ENCODE measurements at places on chromosomes 16 and 17.

- no peak for DNase-seq
These were observed 201.4 kb downstream of the CHD9NB start for GRCh38 chr16:52851211-52851740.

- DNase-seq: no peak
These were observed 78.0 kb upstream of the GAS7 start for GRCh38 chr17:10276436-10276835.

- DNase-seq: no peak
These were observed 7.0 kb downstream of the MEFV start for GRCh38 chr16:3249451-3249850.

DNA sequence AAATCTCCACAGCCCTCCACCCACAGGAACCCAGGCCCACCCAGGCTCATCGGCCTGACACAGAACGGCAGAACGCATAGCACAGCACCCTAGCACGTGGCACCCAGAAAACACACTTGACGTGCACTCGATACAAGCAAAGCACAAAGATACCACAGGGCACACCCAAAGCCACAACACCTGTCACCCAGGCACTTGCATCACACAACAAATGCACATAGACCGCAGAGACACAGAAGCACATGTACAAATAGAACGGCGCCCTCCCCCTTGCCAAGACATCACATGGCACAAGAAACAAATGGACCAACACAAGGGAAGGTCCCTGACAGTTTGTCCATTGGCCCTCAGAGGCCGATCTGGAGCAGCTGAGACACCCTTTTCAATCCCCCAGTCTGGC, 147.7 kb upstream of the WSCD1 start:
- DNase-seq: no peak

GRCh38 chr16:23867566-23867965, 31.8 kb downstream of the PRKCB start:
- no peak for DNase-seq
